Spinal cord (tissue), 10 donors: ENCODE measurements at places on chromosomes 6 and 20. TPM values are rescaled to one million over a fixed set of nuclear protein-coding genes. Genes with fewer than 3 reads are reported as not detected.

The RTN4IP1 gene
- 7.4 TPM for total RNA-seq

The FNDC11 gene
- 1.0 TPM for total RNA-seq

The PRSS35 gene
- 79.0 TPM for total RNA-seq

The RAD21L1 gene
- 0.10 TPM for total RNA-seq

The ZFP64 gene
- 11.0 TPM for total RNA-seq

The TREML2 gene
- total RNA-seq, result 0.11 TPM

The LYRM2 gene
- 33.9 TPM for total RNA-seq

The CST2 gene
- total RNA-seq, result not detected

The GPR6 gene
- 0.59 TPM for total RNA-seq

The CLPSL2 gene
- not detected for total RNA-seq

The MAD2L1BP gene
- 14.6 TPM for total RNA-seq

- no peak for DNase-seq
Observed at GRCh38 chr6:114638341-114638740, 295.5 kb upstream of the HS3ST5 start.

DNA sequence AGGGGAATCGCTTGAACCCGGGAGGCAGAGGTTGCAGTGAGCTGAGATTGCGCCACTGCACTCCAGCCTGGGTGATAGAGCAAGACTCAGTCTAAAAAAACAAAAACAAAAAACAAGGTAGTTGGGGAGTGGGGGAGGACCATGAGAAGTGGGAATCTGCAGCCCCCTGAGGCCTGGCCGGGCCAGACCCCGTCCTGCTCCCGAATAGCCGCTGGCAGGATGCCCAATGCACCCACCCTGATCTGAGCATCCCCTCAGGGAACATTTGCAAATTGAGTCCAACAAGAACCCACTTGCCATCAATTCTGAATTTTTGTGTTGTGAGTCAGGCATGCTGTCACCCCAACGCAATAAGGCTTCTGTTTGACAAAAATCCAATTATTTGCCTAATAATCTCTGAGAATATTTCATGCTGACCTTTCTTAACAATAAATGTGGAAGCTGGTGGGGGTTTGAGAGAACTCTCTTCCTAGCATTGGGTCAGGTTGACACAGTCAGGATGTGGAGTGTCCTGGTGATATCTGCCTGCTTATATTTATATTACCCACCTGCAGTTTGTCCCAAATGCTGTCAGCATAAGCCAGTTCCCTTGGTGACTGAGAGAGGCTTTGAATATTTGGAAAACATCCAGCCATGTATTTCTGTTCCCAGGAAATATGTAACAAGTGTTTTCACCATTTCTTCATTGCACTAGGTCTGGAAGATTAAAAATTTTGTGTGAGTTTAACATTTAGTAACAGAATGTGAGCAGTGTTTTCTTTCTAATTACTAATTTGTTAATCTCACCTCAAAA, 28.4 kb upstream of the FRMD1 start:
- no peak for DNase-seq

GRCh38 chr6:119887666-119888065, 538.1 kb upstream of the MAN1A1 start:
- DNase-seq, result peak; percentile 71

- DNase-seq, result no peak
Observed at GRCh38 chr6:137522198-137522798, 28.1 kb upstream of the OLIG3 start.

- no peak for DNase-seq
Observed at GRCh38 chr20:38117635-38118034, 47.4 kb downstream of the TGM2 start.

GRCh38 chr6:88914180-88914579, 49.2 kb downstream of the RNGTT start:
- DNase-seq, result no peak

GRCh38 chr6:39945626-39946025, 11.4 kb upstream of the MOCS1 start:
- no peak for DNase-seq

GRCh38 chr20:63215101-63216040, 560 bp downstream of the YTHDF1 start:
- no peak for DNase-seq

GRCh38 chr6:28082939-28083338, 2.6 kb downstream of the ZNF165 start:
- DNase-seq, result no peak

- no peak for DNase-seq
Observed at GRCh38 chr6:106614592-106615257, 14.6 kb downstream of the RTN4IP1 start.

GRCh38 chr6:162576016-162576415, 151.6 kb downstream of the PRKN start:
- DNase-seq, result no peak

DNA sequence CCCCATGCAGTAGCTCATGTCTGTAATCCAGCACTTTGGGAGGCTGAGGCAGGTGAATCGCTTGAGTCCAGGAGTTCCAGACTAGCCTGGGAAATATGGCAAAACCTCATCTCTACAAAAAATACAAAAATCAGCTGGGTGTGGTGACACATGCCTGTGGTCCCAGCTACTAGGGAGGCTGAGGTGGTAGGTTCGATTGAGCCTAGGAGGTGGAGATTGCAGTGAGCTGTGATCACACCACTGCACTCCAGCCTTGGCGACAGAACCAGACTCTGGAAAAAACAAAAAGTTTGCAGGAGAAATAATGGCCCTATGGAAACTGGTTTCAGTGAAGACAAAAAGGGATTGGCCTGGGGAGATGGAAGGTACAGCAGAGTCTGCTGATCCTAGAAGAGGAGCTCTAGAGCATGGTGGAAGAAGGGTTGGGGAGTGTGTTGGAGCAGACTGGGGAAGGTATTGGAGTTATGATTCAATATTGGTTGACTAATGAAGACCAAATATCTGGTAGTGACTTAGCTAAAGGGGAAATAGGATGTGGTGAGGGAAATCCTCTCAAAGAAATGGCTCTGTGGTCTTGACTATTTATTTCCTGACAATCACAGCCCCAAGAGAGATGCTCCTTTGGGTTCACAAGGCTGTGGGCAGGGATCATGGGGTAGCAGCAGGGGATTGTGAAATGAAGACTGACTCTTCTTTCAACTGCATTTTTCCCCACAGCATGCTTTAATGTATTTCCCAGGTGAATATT, 281.9 kb downstream of the UTRN start:
- no peak for DNase-seq

- DNase-seq, result no peak
Observed at GRCh38 chr6:146009338-146009737, 19.5 kb upstream of the GRM1 start.

DNA sequence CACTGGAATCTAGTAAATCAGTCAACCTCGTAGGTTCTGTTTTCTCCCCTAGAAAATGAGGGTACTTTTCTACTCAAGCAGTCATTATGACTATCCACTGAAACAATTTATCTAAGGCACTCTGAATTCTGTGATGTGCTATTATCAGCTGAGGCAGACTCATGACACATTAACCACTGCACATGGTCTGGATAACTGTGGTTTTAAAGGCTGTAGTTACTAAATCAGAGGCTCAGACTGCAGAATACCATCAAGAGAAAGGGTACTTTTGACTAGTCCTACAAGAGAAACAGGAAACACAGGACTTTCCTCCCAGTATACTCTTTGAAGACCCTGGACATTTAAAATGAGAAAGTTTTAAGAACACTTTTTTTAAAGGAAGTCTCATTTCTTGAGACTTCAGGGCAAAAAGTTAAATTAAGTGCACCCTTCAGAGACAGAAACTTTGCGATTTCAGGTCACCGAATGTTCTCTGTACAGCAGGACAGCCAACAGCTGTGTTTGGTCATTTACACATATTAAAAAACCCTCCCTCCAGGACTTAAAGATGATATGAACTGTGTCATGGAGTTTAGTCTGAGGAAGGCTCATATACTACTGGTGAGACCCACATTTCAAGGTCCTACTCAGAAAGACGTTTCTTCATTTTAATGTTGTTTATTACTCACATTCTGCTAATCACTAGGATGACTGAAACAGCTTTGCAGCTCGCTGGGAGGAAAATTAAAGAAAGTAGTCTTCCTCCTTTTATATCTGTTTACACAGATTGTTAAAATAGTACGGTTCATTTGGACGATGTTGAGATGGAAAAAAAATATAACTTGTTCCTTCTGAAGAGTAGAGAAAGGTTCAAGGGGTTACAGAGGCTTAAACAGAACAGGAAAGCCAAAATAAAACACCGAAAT, 19.9 kb downstream of the ATXN1 start:
- no peak for DNase-seq

- peak; percentile 44 for DNase-seq
Observed at GRCh38 chr6:8352335-8352965, 82.9 kb downstream of the SLC35B3 start.

- no peak for DNase-seq
Observed at GRCh38 chr20:22974354-22974753, 60.8 kb upstream of the SSTR4 start.

DNA sequence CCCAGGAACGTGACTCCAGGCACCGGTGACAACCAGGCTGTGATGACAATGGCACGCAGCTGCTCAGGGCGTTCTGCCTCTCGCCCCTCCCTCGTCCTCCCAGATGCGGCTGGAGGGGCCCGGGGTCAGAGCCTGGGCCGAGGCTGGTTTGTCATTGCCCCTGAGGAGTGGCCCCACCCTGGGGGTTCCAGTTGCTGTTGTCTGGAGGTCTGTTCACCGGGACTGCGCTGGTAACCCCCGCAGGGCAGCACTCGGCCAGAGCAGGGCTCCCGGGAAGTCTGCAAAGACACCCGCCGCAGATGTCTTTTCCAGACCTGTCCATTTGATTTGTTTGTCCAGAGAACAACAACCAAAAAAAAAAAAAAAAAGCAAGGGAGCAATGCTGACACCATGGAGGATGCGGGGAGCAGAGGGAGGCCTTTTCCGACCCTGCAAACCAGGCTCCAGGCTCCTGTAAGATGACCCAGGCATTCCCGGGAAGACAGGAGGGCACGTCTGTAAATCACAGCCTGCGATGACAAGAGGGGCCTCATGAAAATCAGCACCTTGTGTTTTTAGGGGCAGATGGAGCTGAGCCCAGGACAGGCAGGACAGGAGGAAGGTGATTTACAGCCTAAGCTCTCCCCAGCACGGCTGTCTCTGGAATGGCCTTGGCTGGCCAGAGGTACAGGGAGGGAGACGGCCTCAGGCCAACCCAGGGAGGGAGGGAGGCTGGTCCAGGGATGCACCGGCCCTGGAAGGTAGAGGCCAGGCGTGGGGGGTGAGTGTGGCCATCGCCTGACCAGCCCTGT, 189.3 kb downstream of the ERMARD start:
- no peak for DNase-seq

DNA sequence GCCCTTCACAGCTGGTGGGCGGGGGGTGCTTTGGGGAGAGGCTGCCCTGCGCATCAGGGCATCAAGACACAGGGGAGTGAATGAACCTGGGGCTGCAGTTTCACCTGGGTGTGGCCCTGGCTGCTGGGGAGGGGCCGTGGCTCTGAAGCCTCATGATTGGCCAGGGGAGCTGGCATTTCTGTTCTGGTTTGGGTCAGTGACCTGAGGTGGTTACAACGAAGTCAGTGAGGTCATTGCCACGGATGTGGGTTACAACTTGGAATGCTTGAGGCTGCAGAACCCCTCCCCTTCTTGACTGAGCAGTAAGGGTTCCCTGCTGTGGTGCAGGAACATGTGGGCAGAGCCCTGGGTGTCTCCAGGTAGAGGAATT, 3.0 kb downstream of the TCEA2 start:
- DNase-seq, result no peak
